ENCODE measurements at places on chromosomes 5 and 9. TPM values are rescaled to one million over a fixed set of nuclear protein-coding genes. Genes with fewer than 3 reads are reported as not detected.
A peak's percentile ranks its signal among the peaks of the same experiment; 100 is the strongest.

The DHX29 gene
- 17.9 TPM for total RNA-seq

GRCh38 chr5:146233441-146233840, 30.0 kb downstream of the RBM27 start:
- H3K4me1 ChIP-seq, result no peaks in the 10 kb centered on the region
- H3K36me3 ChIP-seq, result peaks cover 80% of the 10 kb centered on the region
- no peak overlapping the region for H3K4me3 ChIP-seq
- no peak overlapping the region for H3K27ac ChIP-seq
- H3K27me3 ChIP-seq, result no peaks in the 10 kb centered on the region

DNA sequence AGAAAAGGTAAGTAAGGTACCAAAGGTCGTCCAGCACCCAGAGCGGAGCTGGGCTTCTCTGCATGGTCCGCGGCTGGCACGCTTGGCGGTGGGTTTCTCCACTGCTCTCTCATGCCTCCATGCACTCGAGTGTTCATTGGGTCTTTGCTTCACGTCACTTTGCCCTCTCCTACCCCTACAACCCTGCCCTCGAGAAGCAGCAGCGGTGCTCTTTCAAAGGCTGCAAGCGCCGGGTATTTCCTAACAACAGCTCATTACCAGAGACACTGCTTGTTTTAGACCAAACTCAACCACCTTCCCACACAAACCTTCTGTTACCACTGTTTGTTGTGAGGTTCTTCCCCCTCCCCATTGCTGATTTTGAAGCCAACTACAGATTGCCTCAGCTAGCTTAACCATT, 21.5 kb upstream of the ZBTB34 start:
- H3K4me3 ChIP-seq, result no peak overlapping the region
- H3K4me1 ChIP-seq, result peaks cover 3% of the 10 kb centered on the region
- no peak for DNase-seq
- H3K27ac ChIP-seq, result no peak overlapping the region
- H3K27me3 ChIP-seq, result no peaks in the 10 kb centered on the region

The LHX2 gene
- not detected for total RNA-seq

DNA sequence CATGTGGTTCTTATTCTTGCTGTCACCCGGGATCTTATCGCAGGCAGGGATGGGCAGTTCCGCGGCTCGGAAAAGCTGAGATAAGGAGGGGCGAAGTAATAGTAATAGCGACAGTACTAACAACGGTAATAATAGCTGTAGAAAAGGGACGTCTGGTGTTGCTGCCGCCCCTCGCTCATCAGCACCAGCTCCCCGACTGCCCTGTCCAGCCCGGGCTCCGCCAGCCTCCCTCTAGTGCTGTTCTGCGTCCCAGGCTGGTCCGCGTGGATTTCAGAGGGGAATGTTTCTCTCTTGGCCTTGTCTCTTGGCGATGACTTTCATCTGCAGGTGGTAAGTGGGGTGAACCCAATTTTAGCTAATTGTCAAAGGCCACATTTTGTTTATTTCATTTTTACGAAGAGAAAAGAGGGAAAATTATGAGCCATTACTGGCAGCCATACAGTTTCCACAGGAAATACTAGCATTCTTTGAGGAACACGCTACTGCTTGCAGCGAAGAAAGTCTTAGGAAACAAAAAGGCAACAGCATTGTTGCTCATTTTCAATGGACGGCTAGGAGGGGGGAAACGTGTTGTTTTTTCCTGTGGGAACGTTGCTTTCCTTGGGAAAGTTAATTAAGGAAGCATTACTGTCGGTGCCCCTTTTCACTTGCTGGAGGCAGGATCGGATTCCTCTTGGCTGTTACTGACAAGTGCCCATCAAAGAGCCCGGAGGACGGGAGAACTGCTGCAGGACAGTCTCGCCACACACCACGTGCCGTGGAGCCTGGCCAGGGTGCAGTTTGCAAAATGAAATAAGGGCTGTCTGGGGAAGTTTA, 762 bp downstream of the SNCAIP start:
- no peak overlapping the region for H3K27ac ChIP-seq
- H3K4me1 ChIP-seq, result peaks cover 3% of the 10 kb centered on the region
- H3K36me3 ChIP-seq, result no peaks in the 10 kb centered on the region
- H3K27me3 ChIP-seq, result peaks cover 56% of the 10 kb centered on the region
- no peak overlapping the region for H3K4me3 ChIP-seq

- H3K4me3 ChIP-seq, result no peak overlapping the region
- H3K27me3 ChIP-seq, result no peaks in the 10 kb centered on the region
- H3K27ac ChIP-seq, result no peak overlapping the region
- no peak for DNase-seq
Measured at GRCh38 chr5:52007230-52007858, 624.1 kb downstream of the ISL1 start.

DNA sequence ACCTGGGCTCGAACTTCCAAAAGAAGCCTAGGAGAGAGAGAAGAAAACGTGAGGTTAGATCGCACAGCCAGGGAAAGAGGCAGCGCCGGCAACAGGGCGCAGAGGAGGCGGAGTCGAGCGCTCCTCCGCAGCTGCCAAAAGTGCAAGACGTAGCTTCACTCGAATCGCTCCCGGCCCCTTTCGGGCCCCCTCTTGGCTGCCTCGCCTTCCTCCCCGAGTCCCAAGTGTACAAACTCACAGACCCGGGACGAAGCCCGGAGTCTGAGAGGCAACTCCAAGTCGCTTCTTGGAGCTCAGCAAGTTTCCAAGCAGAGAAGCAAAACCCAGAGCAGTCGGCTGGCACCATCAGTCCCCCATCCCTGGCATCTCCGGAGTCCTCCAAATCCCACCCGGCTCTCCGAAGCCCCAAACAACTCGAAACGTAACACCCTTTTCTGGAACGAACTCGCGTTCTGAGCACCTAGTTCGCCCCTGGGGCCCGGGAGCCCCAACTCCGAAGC, 1.2 kb downstream of the MIER3 start:
- no peak overlapping the region for H3K27ac ChIP-seq
- peak overlapping the region; percentile 78 for H3K4me3 ChIP-seq
- peaks cover 17% of the 10 kb centered on the region for H3K4me1 ChIP-seq
- H3K27me3 ChIP-seq, result peaks cover 14% of the 10 kb centered on the region
- DNase-seq, result peak; percentile 45

DNA sequence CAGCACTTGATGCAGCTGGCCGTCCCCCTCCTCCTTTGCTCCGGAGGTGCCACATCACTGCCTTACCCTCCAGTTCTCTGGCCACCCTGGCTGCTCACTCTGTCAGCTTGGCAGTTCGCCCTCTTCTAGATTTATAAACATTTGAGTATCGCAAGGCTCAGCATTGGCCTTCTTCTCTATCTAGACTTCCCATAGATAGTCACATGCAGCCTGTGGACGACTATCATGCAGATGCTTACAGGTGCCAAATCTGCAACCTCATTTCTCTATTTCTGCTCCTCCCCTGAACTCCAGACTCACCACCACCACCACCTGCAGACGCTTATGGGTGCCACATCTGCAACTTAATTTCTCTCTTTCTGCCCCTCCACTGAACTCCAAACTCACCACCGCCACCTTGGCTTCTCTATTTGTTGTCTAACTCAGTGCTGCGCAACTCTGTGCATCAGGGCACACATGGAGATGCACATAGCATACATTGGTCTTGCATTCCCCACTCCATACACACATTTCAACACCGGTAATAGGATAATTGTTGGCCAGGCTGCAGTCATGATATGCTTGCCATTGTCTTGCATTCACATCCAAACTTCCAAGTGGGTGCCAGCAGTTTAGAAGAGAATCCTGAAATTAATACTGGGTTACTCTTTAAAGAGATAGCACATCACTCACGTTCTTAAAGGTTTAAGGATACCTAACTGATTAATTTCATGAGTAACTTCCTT, 1.9 kb upstream of the DAP start:
- H3K4me1 ChIP-seq, result peaks cover 33% of the 10 kb centered on the region
- no peaks in the 10 kb centered on the region for H3K27me3 ChIP-seq
- H3K36me3 ChIP-seq, result no peaks in the 10 kb centered on the region
- H3K4me3 ChIP-seq, result no peak overlapping the region

DNA sequence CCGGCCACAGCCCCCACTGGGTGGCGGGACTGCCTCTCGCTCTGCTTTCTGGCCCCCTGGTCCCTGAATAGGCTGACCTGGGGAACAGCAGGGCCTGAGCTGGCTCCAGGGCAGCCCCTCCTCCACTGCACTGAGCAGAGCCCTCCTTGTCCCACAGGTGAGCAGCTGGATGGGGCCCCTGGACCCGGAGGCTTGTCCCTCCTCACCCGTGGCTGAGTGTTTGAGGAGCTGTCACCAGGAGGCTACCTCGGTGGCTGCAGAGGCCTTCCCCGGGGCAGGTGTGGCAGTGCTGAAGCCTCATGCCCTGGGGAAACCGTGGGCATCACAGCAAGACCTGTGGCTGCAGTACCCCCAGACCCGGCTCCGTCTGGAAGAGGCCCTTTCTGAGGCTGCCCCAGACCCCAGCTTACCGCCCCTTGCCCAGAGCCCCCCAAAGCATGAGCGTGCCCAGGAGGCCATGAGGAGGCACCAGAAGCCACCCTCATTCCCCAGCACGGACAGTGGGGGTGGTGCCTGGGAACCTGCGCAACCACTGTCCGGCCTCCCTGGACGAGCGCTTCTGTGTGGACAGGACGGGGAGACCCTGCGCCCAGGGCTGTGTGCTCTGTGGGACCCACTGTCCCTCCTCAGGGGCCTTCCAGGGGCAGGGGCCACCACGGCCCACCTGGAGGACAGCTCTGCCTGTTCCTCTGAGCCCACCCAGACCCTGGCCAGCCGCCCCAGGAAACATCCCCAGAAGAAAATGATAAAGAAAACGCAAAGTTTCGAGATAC, 28.5 kb upstream of the LRRC14B start:
- H3K27ac ChIP-seq, result no peak overlapping the region
- H3K4me3 ChIP-seq, result no peak overlapping the region
- H3K4me1 ChIP-seq, result no peaks in the 10 kb centered on the region
- H3K36me3 ChIP-seq, result no peaks in the 10 kb centered on the region

The PCDHGA5 gene
- not detected for total RNA-seq

The CD274 gene
- total RNA-seq, result 6.3 TPM

- H3K27me3 ChIP-seq, result no peaks in the 10 kb centered on the region
- peak overlapping the region; percentile 6 for H3K27ac ChIP-seq
- peak; percentile 66 for DNase-seq
- peaks cover 30% of the 10 kb centered on the region for H3K4me1 ChIP-seq
- no peak overlapping the region for H3K4me3 ChIP-seq
Measured at GRCh38 chr9:125126019-125126746, 17.1 kb downstream of the SCAI start.

DNA sequence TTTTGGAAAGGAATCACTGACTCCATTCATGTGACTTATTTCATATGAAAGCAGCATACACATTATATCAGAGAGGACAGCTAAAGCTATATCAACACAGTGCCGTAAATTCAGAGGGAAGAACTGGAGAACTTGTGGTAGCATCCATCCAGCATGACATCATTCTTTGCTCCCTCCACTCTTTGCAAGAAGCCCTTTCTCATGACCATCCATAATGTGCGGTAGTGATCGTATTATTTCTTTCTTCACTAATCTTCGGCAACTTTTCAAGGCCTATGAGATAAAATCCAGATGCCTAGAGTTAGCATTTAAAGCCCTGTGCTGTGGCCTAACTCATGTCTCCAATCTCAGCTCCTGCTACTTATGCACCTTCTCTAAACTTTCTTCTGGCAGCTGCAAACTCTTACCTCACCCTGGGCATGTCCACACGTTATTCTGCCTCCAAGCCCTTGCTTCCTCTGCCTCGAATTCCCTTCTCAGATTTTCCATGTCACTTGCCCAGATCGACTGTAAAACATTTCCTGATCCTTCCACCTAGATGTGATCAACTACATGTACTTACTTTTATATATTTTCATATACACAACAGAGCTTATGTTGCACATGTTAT, 307.3 kb upstream of the SGCD start:
- H3K4me1 ChIP-seq, result no peaks in the 10 kb centered on the region
- no peak for DNase-seq
- H3K27ac ChIP-seq, result no peak overlapping the region
- no peak overlapping the region for H3K4me3 ChIP-seq
- H3K36me3 ChIP-seq, result no peaks in the 10 kb centered on the region

GRCh38 chr9:32722704-32723103, 60.6 kb upstream of the TMEM215 start:
- no peak overlapping the region for H3K27ac ChIP-seq
- H3K27me3 ChIP-seq, result no peaks in the 10 kb centered on the region
- no peak for DNase-seq
- no peaks in the 10 kb centered on the region for H3K4me1 ChIP-seq
- no peak overlapping the region for H3K4me3 ChIP-seq

- DNase-seq, result no peak
- H3K36me3 ChIP-seq, result no peaks in the 10 kb centered on the region
- no peaks in the 10 kb centered on the region for H3K27me3 ChIP-seq
Measured at GRCh38 chr5:171149333-171149732, 159.7 kb upstream of the TLX3 start.

DNA sequence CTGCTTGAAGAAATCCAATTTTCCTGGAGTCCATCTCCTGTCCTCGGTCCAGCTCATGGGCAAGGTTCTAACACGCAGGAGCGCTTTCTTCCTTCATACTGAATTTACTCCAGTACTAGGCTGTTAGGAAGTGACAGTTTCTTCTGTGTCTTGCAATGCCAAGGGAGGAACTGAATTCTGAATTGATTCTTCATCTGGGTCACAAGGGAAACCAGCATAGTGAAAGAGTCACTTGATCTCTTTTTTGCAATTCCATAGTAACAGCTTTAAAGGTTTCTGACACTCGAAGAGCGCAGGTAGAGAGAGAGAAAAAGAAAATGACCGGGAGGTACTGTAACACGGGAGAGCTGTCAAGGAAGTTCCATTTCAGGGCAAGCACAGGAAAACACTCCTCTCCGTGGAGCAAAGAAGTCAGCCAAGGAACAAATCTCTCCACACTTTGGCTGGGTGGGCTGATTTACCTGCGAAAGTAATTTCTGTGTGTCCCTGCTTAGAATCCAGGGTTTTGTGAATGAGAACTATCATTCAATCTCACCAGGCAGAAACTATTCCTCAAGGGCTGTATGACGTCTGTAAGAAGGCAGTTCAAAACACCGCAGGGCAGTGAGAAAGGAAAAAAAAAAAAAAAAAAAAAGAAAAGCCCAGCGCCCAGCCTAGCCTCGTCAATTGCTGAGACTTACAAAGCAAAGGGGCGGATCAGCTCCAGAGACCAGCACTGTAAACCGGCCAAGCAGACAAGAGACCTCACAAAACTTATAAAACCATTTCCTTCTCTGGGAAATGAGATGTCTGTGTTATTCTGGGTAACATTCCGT, 617.8 kb downstream of the PDE4D start:
- peak overlapping the region; percentile 9 for H3K4me3 ChIP-seq
- DNase-seq, result no peak
- peaks cover 6% of the 10 kb centered on the region for H3K4me1 ChIP-seq
- H3K27ac ChIP-seq, result no peak overlapping the region
- H3K27me3 ChIP-seq, result peaks cover 8% of the 10 kb centered on the region
- no peaks in the 10 kb centered on the region for H3K36me3 ChIP-seq

The C8G gene
- total RNA-seq, result not detected

The CDKN2A gene
- total RNA-seq, result 0.71 TPM

The ELAVL2 gene
- not detected for total RNA-seq

DNA sequence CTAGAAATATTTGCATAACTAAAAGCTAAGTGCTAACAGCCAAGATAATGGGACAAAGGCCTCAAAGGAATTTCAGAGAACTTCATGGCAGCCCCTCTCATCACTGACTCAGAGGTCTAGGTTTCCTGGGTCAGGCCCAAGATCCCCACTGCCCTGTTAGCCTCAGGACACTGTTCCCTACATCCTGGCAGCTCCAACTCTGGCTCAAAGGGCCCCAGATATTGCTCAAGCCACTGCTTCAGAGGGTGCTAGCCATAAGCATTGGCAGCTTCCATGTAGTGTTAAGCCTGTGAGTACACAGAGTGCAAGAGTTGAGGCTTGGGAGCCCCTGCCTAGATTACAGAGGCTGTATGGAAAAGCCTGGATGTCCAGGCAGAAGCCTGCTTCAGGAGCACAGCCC, 998.1 kb downstream of the TLE1 start:
- no peaks in the 10 kb centered on the region for H3K4me1 ChIP-seq
- H3K4me3 ChIP-seq, result no peak overlapping the region
- H3K27ac ChIP-seq, result no peak overlapping the region
- H3K36me3 ChIP-seq, result no peaks in the 10 kb centered on the region
